NCI-H1092 treated with DMSO at 0.1 percent for 48 hours (cell line): ENCODE measurements at places on chromosomes 4 and X.

DNA sequence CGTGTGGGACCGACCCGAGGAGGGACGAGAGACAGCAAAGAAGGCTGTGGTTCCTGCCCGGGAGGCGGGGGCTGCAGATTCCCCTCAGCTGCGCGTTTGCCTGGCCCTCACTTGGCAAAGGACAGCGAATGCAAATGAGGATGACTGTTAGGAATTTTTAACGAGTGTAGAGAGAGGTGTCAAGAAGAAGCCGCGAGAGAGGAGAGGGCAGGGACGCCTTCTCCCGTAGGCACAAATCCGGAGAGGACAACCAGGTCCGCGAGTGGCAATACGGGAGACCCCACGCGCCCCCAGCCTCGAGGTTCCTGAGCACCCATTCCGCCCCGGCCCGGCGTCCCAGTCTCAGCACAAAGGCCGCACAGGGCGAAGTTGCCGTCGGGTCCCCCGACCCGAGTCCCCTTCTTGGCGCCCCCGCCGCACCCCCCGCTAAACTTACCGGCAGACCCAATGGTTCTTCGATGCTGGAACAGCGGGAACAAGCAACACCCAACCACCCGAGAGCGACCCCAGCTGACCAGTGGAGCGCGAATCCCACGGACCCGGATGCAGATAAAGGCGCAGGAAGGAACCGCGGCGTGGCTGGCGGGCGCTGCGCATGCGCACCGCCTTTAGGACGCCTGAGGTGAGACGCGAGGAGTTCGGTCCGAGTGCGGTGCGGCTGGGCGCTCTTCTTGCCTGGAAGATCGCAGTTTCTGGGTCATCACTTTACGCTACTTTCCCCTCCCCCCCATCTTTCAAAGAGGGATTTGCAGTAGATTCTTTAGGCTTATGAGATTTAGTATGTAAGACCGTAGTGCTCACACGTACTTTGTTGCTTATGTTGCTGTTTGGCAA lies at the start of gene GNPDA2:
GNPDA2 (minus strand) TSS at position 519 of the 834 bp plus-strand sequence. CDS start 4,349 bp downstream, outside the sequence.
- peak; percentile 91 for DNase-seq

DNA sequence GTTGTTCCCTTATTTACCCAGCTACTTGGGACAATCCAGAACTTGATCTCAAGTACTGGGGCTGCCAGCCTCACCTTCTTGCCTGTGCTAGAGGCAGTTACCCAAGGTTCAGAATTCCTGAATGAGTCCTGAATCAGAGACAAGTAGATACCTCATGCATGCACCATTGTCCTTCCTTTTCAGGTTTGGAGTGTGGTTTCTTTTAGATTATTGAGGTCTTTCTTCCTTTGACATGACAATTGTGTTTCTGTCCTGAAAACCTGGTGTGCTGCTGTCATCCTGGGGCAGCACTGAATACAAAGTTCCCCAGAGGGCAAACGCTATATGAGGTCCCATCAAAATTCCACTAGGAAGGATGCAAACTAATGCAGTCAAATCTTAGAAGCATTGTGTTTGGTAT lies 3.5 kb downstream of the CXCL2 start:
- DNase-seq: no peak

DNA sequence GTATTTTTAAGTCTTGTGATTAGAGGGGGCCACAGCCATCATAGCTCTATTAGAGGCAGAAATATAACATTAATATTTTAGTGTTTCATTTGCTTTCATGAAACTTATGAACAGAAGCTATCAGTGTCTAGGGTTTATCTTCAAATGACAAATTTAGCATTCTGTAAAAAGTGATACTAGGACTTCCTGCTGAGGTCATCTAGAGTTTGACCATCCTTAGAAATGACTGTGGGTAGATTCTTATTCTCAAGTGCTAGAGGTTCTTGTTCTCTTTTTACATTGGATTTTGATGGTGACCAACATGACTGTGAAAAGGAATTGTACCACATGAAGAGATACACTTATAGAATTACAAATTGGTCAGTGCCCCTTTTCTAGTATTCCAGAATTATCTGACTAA lies 568.6 kb downstream of the RPA4 start:
- DNase-seq: no peak

GRCh38 chr4:3311095-3311372 lies 18.2 kb downstream of the RGS12 start:
- DNase-seq: no peak

DNA sequence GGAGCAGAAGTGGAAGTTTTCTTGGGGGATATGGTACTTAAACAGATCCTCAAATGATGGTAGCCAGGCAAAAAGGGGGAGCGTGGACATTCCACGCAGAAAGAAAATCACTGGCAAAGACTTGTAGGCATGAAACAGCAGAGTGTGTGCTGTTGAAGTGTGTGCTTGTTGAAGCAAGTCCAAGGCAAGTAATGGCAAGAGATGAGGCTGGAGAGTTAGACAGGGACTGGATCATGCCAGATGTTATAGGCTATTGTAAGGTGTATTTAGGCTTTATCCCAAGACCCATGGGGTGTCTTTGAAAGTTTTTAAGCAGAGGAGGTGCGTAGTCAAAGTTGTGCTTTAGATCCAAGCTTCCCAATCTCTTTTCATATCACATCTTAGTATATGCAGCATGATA lies 124.5 kb downstream of the MBNL3 start:
- DNase-seq: no peak

- DNase-seq: no peak
Observed at GRCh38 chr4:172124656-172125308, 311.6 kb downstream of the GALNTL6 start.
